ENCODE measurements at places on chromosomes 6 and 20.

DNA sequence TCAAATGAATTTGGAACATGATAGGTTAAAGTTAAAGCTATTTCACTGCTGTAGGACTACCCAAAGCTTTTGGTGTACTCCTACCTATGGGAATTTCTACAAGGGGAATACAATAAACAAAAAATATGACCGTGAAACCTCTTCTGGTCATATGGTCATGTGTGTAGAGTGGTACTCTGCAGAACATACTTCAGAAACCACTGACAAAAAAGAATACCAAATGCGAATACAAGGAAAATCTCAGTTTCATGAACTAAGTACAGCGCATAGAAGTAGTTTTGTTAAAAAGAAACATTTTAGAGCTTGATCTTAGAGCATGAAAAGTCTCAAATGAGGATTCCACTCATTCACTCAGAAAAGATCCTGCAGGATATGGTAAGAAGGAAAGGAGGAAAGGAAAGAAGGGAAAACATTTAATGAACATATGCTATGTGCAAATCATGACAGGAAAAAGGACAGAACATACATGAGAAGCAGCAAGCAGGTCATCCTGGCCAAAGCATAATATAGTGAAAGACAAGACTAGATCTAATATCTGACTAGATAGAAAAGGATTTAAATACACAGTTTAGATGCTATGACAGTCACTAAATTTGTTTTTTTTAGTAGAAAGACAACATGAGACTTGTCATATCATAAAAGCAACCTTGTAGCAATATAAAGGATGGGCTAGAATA is 36.5 kb downstream of the SNX14 start:
- DNase-seq = no peak

- DNase-seq = peak; percentile 41
These were observed at the start of gene CRYBG1 for GRCh38 chr6:106360410-106360988. TSS of gene CRYBG1 (plus strand) at chr6:106360717. CDS start at chr6:106360909, 192 bp downstream.

DNA sequence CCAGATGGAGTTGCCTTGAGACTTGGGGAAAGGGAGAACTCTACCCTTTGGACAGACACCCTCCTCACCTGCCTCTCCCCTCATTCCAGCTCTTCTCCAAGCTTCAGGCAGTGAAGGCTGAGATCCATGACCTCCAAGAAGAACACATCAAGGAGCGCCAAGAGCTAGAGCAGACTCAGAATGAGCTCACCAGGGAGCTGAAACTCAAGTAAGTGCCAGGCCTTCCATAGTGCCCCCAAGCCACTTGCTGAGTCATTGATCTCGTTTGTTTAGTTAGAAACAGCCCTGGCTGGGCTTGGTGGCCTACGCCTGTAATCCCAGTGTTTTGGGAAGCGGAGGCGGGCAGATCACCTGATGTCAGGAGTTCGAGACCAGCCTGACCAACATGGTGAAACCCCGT is 39.2 kb downstream of the KIF3B start:
- no peak for DNase-seq

DNA sequence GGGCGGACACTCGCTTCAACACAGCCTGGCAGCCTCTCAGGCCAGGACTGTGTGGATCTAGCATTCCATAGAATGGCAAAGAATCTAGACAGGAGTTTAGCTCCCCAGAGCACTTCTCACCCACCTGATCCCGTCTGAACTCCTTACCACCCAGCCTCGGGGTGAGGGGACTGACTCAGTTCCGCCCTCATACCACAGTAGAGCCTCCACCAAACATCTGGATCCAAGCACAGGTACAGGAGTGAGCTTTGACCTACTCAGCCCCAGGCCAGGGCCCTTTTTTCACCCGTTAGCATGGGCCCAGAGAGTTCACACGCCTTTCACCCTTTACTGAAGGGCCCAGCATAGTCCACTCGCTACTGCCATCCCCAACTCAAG is 715 bp downstream of the PSMF1 start:
- no peak for DNase-seq

DNA sequence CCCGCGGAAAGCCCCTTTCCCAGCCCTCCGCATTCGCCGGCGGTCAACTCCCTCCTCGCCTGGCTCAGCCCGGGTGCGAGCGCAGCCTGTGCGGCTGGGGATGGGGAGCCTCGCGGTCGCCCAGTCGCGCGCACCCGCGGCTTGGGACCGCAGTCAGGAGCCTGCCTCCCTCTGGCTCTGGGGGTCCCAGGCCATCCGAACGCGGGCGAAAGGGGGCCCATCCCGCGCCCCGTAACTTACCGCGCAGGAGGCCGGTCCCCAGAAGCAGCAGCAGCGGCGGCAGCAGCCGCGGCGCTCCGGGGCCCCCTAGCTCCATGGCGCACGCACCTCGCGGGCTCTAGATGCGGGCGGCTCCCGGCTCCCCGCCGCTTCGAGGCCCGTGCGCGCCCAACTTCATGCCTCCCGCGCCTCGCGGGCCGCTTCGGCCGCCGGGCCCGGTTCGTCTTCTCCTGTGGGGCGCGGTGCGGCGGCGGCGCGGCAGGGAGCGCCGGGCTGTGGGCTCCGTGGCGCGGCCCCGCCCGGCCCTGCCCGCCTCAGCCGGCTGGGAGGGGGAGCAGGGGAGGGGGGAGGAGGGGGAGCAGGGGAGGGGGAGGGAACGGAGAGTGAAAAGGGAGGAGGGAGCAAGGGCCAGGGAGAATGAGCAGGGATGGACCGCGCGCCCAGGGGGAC is at the start of gene CHRNA4:
TSS of gene CHRNA4 (minus strand) at position 500 of the 669 bp plus-strand sequence. CDS start at position 316, 184 bp downstream.
- no peak for DNase-seq

DNA sequence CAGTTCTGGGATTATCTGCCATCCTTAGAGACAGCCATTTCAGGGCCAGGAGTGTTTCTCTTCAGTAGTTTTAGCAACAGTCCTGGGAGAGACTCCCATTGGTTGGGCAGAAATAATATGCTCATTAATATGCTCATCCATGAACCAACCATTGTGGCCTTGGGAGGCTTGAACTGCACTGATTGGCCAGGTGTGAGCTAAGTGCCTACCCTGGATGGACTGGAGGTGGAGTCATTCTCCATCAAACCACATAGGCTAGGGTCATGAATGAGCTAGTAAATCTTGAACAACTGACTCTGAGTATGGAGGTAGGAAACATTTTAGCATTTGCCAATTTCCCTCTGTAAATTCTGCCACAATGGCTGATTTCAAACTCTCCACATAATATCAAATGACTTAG is 70.2 kb upstream of the ZFP64 start:
- no peak for DNase-seq

GRCh38 chr6:23370051-23370450 is 756.0 kb upstream of the NRSN1 start:
- no peak for DNase-seq

DNA sequence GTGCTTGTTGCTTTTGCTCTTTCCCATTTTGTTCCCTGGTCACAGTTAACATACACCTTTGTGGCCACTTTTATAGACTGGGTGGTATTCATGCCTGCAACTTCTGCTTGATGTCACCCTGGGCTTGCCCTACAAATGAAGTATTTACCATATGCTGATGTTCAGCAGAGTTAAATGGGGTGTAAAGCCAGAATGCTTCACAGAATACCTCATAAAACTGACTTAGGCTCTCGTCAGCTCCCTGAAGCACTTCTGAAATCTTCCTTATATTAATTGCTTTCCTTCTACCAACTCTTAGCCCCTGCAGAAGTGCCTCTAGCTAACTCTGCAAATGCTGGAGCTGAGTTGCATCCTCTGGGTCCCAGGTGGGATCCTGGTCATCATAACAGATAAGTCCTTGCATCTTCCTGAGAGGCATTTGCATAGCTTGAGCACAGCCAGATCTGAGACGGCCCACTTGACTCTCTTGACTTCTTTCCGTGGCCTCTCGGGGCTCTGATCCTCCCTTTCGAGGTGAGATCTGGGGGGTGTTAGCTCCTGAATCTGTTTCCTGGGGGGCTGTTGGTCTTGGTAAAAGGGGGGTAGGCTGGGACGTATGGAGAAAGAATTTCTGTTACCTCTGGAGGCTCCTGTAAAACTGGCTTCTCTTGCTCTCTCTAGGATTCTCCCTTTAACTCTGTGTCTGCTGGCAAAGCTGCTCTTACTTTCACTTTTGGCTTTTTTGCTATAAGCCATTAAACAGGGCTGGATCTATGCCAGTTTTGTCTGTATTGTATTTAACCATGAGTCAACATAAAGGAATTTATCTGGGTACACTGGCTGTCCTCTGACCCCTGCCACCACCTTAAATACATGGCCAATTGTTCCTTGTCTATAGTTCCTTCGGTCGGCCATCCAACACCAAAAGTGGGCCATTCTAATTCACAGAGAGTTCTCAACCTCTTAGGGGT is 223.0 kb upstream of the SYNCRIP start:
- DNase-seq = no peak

- no peak for DNase-seq
These were observed 45.3 kb downstream of the RIPOR2 start for GRCh38 chr6:24890471-24890870.

- no peak for DNase-seq
These were observed 232.9 kb downstream of the SYNE1 start for GRCh38 chr6:152404086-152404857.

DNA sequence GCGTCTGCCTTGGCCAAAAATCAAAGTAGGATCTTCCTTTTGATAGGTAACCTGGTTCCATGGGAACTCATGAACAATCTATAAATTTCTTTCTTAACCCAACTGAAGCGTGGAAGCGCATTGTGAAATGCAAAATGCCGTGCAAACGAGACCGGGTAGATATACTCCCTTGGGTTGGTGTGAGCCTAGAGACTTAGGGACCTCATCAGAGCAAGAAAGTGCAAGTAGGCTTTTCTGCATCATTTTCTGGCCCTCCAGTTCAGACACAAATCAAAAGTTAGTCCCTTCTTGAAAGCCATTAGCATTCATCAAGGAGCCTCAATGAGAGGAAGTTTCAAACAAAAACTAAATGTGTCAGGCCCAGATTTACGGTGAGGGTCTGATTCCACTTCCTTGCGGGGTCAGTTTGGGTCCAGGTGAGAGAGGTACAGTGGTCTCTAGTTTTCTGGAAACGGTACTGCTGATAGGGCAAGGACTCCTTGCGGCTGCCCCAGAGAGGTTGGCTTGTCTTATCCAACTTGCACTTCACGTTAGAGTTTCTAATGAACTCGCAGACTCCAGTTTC is 5.3 kb upstream of the ZNF184 start:
- no peak for DNase-seq

GRCh38 chr6:3957321-3957720 is 108.1 kb downstream of the FAM50B start:
- DNase-seq = no peak

DNA sequence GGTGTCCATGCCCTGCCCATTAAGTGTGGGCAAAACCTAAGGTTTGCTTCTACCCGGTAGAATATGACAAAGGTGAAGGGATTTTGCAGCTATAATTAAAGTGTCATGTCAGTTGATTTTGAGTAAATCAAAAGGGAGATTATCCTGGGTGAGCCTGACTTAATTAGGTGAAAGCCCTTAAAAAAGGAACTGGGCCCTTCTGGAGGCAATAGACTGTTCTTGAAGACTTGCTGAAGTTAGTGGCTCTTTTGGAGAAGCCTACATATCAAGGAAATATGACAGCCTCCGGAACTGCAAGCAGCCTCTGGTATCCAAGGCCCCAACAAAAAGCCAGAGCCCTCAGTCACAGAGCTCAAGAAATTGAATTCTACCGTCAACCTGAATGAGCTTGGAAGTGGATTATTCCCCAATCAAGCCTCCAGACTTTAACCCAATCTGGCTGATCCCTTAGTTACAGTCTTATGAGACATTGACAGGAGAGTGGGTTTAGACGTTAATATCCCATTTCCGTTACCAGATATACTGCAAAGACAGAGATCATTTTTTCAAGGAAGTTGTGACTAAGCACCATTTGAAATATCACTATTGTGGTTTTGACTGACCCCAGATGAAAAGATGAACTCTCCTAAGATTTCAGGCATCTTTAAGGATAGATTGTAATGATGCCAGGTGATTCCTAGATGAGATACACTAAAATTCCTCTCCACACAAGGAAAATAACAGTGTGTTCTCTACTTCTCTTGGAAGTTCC is 303.4 kb downstream of the PLCB1 start:
- no peak for DNase-seq

GRCh38 chr20:63441136-63442099 is 31.0 kb downstream of the KCNQ2 start:
- no peak for DNase-seq

- no peak for DNase-seq
These were observed 141.3 kb downstream of the FUT9 start for GRCh38 chr6:96157018-96157565.

GRCh38 chr6:132392270-132392646 is 9.0 kb downstream of the MOXD1 start:
- DNase-seq = no peak

DNA sequence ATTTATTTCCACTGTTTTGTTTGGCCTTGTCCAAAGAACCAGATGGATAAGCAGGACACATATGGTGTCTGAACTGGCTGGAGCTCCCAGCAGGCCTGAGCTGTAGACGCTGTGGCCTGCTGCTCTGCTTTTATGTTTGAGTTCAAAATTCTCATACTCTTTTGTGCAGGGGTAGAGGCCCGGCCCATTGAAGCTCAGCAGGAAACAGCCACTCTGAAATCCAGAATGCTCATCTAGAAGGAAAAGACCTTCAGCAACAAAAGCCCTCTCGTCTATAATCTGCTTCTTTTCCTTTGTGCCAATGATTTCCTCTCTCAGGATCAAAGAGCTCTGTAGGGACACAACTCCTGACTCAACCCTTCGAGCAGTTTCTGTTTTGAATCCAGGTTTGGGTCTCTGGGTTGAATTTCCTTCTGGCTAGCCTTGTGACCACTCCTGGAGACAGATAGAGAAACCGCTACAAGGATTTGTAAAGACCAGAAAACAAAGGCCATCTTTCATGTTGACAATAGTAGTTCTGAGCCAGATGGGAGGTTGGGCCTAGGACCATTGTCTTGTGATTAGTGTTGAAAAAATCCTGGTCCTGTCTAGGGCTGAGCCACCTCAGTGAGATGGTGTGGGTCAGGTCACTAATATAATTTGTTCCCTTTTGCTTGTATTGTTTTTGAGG is 446.7 kb downstream of the BCKDHB start:
- DNase-seq = no peak

DNA sequence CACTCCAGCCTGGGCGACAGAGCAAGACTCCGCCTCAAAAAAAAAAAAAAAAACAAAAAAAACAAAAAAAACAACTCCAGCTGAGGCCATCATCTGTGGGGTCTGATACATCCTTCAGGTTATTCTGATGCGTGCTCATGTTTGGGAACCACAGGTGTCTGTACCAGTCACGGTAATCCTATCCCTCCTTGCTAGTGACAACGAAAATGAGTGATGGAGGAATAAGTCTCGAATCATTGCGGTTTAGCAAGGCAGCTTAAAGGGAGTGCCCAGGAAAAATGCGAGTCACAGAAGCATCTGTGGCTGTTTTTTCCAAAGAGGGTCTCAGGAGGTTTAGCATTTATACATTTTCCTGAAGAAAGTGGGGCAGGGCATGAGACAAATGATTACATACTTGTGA is 48.8 kb downstream of the MCUR1 start:
- DNase-seq = no peak

Measured in SK-N-DZ (cell line).